Activated CD8-positive, alpha-beta memory T cell treated with anti-CD3 and anti-CD28 coated beads, Interleukin-2, amount 10 ng/mL, durations not matched to agents 7 days and 5 days (primary cell): ENCODE measurements at places on chromosomes 5 and 9. TPM values are rescaled to one million over a fixed set of nuclear protein-coding genes. Genes with fewer than 3 reads are reported as not detected.
A peak's percentile ranks its signal among the peaks of the same experiment; 100 is the strongest.

- no peak overlapping the region for H3K4me3 ChIP-seq
- DNase-seq, result no peak
- H3K4me1 ChIP-seq, result peaks cover 12% of the 10 kb centered on the region
- H3K36me3 ChIP-seq, result peaks cover 39% of the 10 kb centered on the region
Measured at GRCh38 chr5:66157046-66157445, 12.9 kb downstream of the SREK1 start.

SLC36A2 gene
- total RNA-seq, result not detected

DNA sequence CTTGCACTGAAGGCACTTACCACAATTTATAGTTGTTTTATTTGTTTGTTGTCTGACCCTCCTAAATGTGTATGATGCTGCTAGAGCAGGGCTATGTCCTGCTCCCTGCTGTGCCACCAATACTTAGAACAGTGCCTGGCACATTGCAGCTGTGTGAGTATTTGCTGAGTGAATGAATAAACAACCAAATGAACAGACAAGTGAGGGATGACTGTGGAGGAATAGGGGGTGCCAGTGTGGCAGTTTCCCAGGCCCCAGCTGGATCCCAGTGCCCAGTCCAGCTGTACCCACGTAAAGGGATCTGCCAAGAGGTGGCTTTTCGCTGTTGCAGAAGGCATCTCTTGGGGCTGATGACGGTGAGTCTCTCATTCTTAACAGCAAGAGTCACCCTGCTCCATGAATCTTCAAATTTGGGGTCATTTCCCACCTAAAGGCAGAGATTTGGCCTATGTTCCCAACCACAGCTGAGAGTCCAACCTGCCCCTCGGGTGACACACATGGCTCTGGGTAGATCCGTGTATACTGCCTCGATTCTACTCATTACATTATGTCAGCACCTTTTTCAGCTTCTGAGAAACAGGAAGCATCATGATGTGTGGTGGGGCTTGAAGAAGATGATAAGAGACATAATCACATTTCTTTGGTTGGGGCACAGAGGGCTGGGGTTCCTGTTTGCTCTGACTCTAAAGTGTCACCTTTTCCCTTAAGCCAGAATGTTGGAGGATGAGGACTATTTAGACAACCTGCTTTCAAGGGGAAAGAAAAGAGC is 14.3 kb downstream of the IL5 start:
- H3K36me3 ChIP-seq, result peaks cover 2% of the 10 kb centered on the region
- peak overlapping the region; percentile 74 for H3K27ac ChIP-seq
- H3K27me3 ChIP-seq, result peaks cover 2% of the 10 kb centered on the region

CCNO gene
- total RNA-seq, result 0.26 TPM

BAAT gene
- not detected for total RNA-seq

- H3K27me3 ChIP-seq, result no peaks in the 10 kb centered on the region
- DNase-seq, result peak; percentile 73
- peak overlapping the region; percentile 92 for H3K27ac ChIP-seq
- peaks cover 39% of the 10 kb centered on the region for H3K4me1 ChIP-seq
Measured at GRCh38 chr5:151772029-151772845, 483 bp downstream of the G3BP1 start.

- H3K4me3 ChIP-seq, result no peak overlapping the region
- peaks cover 12% of the 10 kb centered on the region for H3K4me1 ChIP-seq
- H3K36me3 ChIP-seq, result no peaks in the 10 kb centered on the region
- DNase-seq, result no peak
- no peak overlapping the region for H3K27ac ChIP-seq
Measured at GRCh38 chr9:134297083-134297410, 29.2 kb upstream of the RXRA start.

CCDC152 gene
- total RNA-seq, result 6.4 TPM

- no peaks in the 10 kb centered on the region for H3K36me3 ChIP-seq
- no peak overlapping the region for H3K27ac ChIP-seq
- no peak for DNase-seq
- H3K4me1 ChIP-seq, result peaks cover 12% of the 10 kb centered on the region
Measured at GRCh38 chr5:154501566-154501965, 23.5 kb upstream of the HAND1 start.

- H3K4me3 ChIP-seq, result no peak overlapping the region
- H3K27me3 ChIP-seq, result peaks cover 4% of the 10 kb centered on the region
- peaks cover 4% of the 10 kb centered on the region for H3K4me1 ChIP-seq
- no peak overlapping the region for H3K27ac ChIP-seq
- DNase-seq, result no peak
Measured at GRCh38 chr5:133110709-133111108, 58.9 kb downstream of the HSPA4 start.

- peaks cover 35% of the 10 kb centered on the region for H3K27me3 ChIP-seq
- H3K4me1 ChIP-seq, result peaks cover 7% of the 10 kb centered on the region
Measured at GRCh38 chr5:141328231-141328630, 2.1 kb upstream of the PCDHGA1 start.

- no peaks in the 10 kb centered on the region for H3K36me3 ChIP-seq
- H3K27ac ChIP-seq, result no peak overlapping the region
- no peaks in the 10 kb centered on the region for H3K27me3 ChIP-seq
- H3K4me3 ChIP-seq, result no peak overlapping the region
- H3K4me1 ChIP-seq, result no peaks in the 10 kb centered on the region
- DNase-seq, result no peak
Measured at GRCh38 chr9:9924376-9924775, 688.4 kb downstream of the PTPRD start.
